Effector CD8-positive, alpha-beta T cell (primary cell): ENCODE measurements at places on chromosomes 2 and 18.

DNA sequence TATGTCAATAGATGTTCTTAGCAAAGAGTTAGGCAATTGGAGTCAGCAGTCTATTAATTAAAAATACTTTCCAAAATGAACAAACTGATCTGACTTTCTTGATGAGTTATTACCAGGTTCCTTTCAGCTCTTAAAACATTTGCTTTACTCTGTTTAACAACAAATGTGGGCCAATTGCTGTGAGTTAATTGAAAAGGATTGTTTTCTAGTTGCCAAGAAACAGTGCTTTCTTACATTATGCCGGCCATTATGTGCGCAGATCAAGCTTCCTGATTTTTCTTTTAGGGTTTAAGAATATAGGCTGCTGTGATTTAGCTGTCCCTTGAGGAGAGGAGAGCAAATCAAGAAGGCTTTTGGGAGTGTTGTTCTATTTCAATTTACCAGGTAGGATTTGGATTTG is 50.5 kb upstream of the ITPRID2 start:
- DNase-seq: no peak

GRCh38 chr2:39894082-39894481 is 115.0 kb upstream of the THUMPD2 start:
- no peak for DNase-seq

DNA sequence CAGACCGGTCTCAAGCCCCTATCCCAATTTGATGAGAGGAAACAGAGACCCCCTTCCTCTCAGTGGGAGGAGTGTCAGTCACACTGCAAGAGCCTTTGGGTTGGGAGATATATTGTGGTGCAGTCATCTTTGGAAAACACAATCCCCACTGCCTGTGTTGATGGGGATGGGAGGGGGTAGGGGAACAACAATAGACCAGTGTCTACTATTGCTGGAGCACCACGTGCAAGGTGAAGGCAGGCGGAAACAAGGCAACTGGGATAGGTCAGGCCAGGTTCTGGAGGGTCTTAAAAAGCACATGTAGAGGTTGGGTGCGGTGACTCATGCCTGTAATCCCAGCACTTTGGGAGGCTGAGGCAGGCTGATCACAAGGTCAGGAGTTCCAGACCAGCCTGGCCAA is 127.9 kb downstream of the ZFP36L2 start:
- no peak for DNase-seq

DNA sequence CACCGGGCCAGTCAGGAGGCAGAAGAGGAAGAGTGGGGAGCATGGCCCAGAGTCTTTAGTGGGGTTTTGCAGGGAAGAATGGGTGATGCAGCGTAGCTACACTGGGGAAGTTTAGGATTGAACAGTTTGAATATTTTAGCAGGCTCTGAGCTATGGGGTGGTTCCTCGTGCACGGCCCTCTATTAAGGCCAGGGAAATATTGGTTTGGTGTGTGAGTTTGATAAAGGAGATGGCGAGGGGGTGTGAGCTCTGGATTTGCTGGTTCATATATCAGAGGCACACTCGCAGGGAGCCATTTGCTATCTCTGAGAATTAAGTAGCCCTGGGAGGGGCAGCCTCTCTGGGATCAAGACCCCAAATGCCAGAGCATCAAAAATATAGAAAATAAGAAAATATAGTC is 50.1 kb downstream of the BOLA3 start:
- no peak for DNase-seq

DNA sequence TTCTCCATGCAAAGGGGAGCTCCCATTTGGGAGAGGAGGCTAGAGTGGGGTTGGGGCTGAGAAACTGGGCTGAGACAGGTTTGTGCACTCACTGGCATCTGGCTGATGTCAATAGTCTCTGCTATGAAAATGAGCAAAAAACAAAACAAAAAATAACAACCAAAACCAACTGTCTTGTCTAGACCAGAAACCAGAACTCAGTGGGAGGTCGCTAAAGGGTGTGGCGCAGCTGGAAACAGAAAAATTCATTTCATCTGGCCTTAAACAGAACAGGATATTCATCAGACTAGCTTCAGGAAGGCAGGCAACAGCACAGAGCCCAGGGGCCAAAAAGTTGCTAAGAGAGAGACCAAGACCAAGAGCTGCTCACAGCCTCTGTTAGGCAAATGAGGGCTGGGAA is 126.1 kb downstream of the THNSL2 start:
- no peak for DNase-seq

DNA sequence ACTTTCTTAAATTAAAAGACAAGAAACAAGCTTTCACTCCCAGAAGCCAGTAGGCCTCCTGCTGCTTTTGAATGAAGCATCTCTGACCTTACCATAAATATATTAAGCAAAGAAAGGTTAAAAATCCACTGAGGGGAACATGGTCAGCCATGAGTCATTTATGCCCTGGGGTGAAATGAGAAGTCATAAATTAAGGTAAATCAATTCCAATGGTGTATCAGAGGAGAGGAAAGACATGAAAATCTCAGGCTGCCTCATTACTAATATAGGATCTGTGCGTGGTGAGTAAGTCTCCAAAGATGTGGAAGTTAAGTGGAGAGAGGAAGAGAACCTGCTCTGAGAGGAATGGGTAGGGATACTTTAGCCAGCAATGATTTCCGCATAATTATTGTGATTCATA is 292.3 kb upstream of the CHAC2 start:
- no peak for DNase-seq

- DNase-seq: no peak
These were observed 9.2 kb downstream of the SGPP2 start for GRCh38 chr2:222433332-222434173.

GRCh38 chr18:6399776-6400175 is 14.9 kb downstream of the L3MBTL4 start:
- DNase-seq: no peak

DNA sequence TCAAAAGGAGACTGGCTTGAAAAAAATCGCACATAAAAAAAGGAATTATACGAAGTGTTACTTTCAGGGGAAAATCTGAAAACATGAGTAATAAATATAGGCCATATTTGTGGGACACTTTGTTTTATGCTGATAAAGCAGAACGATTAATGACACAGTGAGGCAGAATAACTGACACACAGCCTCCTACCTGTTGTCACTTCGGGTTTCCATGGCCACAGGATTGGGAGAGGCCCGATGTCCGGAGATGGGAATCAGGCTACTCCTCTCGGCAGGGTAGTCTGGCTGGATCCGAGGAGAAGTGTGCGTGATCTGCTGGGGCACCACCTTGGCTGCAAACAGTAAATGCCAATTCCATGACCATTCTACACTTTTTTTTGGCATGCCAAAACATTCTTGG is 31.7 kb downstream of the SAP130 start:
- DNase-seq: no peak

- no peak for DNase-seq
These were observed 195.6 kb upstream of the ETAA1 start for GRCh38 chr2:67201521-67201920.

GRCh38 chr2:231518771-231519170 is 11.5 kb downstream of the NMUR1 start:
- DNase-seq: no peak

DNA sequence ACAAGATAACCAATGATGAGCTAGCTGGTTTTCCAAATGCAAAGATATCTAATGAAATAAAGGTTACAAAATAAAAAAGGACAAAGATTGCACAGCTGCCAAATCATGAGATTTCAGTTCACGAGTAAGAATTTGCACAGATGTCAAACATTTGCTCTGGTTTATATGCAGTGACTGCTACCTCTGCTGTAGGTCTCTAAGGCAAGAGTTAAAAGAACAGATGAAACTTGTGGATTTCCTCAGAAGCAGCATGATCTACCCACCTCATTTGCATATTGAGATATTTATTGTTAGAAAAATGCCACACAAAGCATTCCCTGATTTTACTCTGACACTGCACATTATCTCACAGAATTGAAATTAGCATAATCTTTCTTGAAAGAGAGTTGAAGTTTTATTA is 763.2 kb upstream of the ZEB2 start:
- DNase-seq: no peak

DNA sequence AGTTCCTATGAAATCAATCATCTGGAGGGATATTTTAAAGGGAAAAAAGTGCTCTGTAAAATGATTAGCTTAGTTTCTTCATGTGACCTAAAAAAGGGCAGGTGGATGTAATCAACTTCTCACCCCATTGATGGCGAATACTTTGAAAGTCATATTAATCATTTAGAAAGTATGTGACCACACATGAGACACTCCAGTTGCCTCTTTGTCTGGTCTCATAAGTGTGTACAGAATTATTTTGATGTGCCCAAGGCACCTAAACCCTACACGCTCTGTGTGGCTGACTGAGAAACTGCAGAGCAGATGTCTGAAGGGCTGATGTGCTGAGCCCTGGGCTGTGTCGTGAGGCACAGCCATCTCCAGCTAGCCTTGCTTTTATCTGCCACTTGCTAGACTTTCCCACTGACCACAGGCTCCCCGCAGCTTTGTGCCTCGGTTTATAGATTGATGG is 26.9 kb downstream of the SGPP2 start:
- DNase-seq: no peak

GRCh38 chr18:41482501-41482900 is 472.5 kb upstream of the PIK3C3 start:
- DNase-seq: no peak

DNA sequence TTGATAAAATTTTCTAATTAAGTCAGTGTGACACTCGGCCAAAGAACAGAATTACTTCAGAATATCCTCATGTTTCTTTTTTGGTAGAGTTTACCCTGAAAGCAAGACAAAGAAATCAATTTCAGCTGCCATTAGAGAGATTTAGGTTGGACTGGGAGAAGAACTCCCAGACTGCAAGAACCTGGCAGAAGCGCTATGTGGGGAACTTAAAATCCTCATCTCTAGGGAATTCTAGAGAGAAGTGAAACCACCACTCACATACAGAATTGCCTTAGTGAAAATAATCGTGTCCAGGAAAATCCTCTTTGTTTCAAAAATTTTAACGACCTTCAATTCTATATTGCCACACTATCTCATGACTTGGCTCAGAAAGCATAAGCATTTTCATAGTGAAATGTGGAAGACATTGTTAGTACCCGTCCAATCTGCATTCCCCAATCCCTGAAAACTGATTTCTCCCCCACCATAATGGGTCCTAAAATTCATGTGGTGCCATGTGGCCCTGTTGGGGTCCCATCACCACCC is 297.3 kb upstream of the MEIS1 start:
- no peak for DNase-seq

DNA sequence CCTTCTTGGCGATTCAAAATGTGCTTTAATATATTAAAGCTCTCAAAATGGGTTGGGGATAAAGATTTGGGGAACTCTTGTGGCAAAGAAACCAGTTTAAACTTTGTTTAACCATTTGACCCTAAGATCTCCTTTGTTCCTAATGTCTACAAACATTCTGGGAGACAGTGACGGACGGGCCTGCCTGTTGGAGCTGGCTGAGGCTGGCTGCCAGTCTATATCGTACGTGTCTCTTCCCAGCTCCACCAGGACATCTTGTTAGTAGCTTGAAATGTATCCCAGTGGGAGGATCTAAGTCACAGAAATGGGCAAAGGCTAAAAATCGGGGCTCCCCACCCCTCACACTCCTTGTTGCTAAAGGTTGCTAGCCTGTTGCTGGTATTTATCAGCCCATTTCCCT is 30.7 kb downstream of the ZNF532 start:
- no peak for DNase-seq

DNA sequence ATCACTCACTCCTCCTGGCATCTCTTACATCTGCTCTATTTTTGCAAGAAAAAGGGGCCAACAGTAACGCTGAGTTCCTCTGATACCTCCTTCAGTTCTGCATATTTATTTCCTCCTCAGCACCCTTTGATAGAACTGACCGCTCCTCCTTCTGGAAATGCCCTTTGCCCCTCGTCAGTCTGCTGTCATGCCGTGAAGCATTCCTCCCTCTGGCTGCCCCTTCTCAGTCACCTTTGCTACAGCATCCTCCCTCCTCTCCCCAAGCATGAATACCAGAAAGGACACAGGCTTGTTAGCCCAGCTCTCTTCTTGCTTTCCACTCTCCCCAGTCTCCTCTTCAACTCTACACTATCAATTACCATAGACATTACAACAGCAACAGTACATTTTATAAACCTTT is 135.4 kb downstream of the NBAS start:
- DNase-seq: no peak

- no peak for DNase-seq
These were observed 149.9 kb upstream of the TWIST2 start for GRCh38 chr2:238698072-238698352.

GRCh38 chr2:39682066-39682692 is 16.5 kb downstream of the TMEM178A start:
- DNase-seq: no peak

- DNase-seq: no peak
These were observed 455.7 kb upstream of the PIK3C3 start for GRCh38 chr18:41499345-41499744.

DNA sequence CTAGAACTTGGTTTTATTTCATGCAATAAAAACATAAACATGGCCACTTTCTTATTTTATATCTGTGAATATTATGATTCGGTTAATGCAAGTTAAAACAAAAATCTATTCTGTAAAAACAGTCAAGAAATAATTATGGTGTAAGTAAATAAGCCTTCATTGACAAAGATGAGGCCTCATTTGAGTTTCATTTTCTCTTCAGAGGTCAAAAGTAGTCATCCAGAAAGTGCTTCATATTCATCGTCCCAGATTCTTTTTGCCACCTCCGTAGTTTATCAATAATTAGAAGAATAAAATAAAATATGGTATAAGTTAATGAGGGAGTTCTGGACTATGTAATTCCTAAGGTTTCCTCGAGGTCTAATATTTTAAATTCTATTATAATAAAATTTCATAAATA is 19.4 kb upstream of the HNRNPA3 start:
- DNase-seq: no peak

GRCh38 chr2:66730441-66730840 is 295.5 kb downstream of the MEIS1 start:
- no peak for DNase-seq

- DNase-seq: no peak
These were observed 86.1 kb upstream of the KYNU start for GRCh38 chr2:142791335-142791734.

- no peak for DNase-seq
These were observed 1.5 kb downstream of the CIDEA start for GRCh38 chr18:12255626-12256026.

DNA sequence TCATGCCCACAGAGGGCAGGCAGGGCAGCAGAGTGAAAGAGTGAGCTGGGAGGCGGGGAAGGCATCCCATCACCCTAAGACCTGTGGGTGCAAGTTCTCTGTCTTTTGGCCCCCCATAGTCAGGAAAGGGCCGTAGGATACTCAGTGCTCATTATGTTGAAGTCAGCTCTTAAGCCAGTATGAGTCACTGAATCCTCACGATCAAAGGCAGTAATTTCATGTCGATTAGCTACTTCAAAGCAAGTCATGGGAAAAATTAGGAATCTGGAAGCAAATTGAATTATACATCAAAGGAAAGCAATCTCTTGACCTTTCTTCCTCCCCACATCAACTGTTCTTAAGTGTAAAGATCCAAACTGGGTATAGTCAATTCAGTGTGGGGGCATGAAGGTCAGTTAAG is 178.9 kb downstream of the FHOD3 start:
- DNase-seq: no peak

GRCh38 chr18:65788373-65788772 is 37.6 kb downstream of the CDH7 start:
- no peak for DNase-seq
